ENCODE measurements at places on chromosomes 1 and 21.

GRCh38 chr1:96559707-96560596 is 161.6 kb upstream of the PTBP2 start:
- DNase-seq = peak; percentile 95

- no peak for DNase-seq
These were observed 564.2 kb downstream of the SMYD3 start for GRCh38 chr1:245942856-245943255.

GRCh38 chr21:35940074-35940927 is 120.0 kb downstream of the SETD4 start:
- peak; percentile 63 for DNase-seq

GRCh38 chr1:103416681-103417286 is 108.7 kb upstream of the RNPC3 start:
- peak; percentile 9 for DNase-seq

DNA sequence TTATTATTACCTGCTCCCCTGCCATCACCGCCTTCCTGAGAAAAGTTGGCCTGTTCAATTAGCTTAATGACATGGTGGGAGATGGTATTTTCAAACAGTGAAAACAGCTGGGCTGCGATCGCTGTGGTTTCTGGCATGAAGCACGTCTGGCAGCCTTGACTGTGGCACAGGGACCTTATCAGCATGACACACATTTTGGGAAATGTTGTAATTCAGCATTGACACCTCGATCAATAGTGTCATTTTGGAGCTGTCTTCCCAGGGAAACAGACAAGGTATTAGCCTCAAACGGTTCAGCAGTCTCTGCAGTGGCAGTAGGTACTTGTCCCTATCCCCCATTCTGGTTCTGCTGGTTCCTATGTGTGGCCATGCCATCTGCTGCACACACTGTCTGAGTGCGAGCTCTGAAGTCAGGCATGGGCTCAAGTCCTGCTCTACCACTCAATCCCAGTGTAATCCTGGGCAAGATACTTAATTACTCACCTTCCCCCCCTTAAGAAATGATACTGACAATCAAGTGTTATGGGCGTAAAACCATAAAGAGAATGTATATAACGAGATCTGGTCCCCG is 154.5 kb upstream of the KCND3 start:
- DNase-seq = no peak
